ENCODE measurements at places on chromosomes 6 and 20.

- no peak for DNase-seq
These were observed 26.5 kb upstream of the HEY2 start for GRCh38 chr6:125722886-125723285.

DNA sequence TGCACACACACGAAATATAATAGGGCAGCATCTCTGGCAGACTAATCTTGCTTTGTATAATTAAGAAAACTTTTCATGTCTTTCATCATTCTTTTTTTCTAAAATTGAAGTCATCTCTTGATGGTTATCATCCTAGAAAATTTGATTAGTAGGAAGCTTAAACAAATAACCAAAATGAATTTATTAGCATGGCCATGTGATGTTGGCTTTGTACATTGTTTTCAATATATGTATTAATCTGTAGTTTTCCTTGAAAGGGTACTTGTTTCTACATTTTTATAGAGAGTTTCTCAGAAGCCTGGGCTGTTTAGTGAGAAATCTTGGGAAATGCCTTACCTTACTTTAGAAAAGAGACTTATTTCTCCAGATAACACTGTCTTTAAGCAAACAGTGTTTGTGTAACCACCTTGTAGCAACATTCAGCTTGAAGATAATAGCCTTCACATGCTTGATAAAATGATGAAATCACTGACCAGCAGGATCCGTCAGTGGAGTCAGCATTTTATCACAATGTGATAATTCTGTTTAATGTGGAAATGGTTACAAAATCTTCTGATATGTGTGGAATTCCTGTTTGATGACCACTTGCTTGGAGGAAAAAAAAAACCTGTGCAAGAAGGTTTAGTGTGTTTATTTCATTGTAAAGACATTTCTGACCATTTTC is 147.8 kb downstream of the MACROD2 start:
- DNase-seq: no peak

DNA sequence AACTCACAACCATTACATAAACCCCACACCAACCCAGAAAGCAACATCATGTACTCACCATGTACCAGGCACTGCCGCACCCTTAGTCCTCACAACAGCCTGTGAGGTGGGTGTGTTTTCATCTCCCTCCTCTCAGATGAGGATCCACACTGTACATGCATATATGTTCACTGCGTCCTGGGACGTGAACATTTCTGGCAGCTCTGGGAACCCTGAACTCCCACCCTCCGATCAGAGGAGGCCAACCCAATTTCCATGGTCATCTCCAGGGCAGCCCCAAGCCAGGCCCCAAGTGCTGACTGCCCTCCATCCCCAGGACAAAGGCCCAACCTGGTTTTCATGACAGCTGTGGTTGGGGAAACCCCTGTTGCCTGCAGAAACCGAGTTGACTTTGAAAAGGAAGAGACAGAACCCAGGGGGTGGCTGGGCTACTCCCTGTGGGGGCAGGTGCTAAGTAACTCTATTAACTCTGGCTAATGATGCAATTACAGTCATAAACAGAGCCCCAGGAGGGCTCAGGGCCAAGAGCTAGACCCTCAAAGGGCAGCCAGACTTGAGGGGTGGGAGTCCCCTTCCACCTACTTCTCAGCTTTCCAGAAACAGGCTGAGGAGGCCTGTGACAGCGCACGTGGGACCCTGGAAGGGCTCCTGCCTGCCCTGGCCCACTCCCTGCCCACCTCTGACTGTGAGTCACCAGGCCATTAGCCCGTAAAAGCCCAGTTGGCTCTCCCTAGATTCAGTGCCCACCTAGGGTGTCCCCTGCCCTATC is 2.6 kb downstream of the TFEB start:
- peak; percentile 14 for DNase-seq

- DNase-seq: peak; percentile 92
These were observed 54.0 kb upstream of the BTN3A2 start for GRCh38 chr6:26311012-26311384.

GRCh38 chr6:97778290-97779038 is 495.4 kb upstream of the MMS22L start:
- no peak for DNase-seq

DNA sequence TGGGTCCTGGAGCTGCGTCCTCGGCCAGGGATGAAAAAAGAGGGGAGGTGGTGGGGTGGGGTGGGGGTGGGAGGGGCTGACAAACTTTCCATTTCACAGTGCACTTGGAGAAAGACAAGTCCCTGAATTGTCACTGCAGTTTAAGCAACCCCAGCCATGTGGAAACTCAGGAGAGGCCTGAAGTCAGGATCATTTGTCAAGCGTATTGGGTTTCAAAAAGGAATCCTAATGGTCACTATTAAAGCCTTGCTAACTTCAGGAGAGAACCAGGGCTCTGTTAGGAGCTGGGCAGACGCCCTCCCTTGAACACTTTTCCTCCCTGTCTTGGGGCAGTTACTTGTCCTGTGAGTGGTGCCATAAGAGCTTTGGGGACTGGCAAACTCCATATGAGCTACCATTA is 159.9 kb downstream of the FNDC1 start:
- DNase-seq: no peak

GRCh38 chr20:11056414-11056813 is 382.6 kb upstream of the JAG1 start:
- DNase-seq: no peak

DNA sequence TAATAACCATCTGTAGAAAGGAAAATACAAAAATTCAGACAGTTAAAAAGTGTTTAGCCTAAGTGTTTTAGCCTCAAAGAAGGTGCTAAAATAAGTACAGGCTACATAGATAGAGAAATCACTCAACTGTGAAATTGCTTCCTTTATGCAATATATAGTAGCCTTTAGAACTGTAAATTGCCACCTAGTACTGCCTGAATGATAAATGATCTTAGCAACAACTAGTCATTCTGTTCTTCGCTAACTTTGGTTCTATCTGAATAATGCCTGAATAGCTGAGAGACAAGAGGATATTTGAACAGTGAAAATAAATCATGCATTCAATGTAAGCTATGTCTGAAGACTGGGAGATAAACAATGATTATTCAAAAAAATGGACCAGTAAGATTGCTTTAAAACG is 603.3 kb upstream of the PTCHD4 start:
- DNase-seq: no peak

GRCh38 chr6:129923530-129924250 is 62.6 kb upstream of the TMEM244 start:
- DNase-seq: peak; percentile 15

DNA sequence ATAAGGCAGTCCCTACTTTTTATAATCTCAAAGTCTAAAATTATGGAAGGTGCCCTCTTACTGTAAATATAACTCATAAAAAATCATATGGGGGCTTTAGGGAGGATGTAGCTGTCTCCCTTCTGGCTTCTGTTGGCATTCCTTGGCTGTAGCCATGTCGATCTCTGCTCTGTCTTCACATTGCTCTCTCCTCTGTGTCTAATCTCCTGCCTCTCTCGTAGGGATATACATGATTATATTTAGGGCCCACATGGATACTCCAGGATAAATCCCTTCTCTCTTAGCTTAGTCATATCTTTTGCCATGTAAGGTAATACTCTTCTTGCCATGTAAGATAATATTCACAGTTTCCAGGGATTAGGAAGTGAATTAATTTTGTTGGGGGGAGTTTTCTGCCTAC is 28.6 kb downstream of the CDS2 start:
- no peak for DNase-seq

DNA sequence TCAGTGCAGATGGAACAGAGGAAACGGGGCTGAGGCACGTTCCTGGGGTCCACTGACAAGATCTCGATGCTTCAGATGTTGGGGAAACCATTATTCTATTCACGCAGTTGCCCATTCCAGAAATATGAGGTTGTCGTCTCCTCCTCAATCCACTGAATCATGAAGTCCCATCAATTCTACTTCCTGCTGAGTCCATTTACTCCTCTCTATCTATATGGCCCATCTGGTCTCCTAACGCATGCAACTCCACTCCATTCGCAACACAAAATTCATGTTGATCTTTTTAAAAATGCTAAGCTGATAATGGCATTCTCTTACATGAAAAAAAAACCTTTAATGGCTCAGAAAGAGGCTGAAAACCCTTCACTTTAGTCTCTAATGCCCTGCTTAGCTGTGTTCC is 37.5 kb downstream of the MAP3K5 start:
- no peak for DNase-seq

GRCh38 chr20:37823296-37823980 is 79.5 kb upstream of the VSTM2L start:
- DNase-seq: no peak

- no peak for DNase-seq
These were observed 5.8 kb downstream of the TFEB start for GRCh38 chr6:41729624-41730023.

GRCh38 chr6:35512006-35512405 is 690 bp downstream of the TULP1 start:
- DNase-seq: no peak
